Memory B cell (primary cell): ENCODE measurements at places on chromosomes 12 and 14.

DNA sequence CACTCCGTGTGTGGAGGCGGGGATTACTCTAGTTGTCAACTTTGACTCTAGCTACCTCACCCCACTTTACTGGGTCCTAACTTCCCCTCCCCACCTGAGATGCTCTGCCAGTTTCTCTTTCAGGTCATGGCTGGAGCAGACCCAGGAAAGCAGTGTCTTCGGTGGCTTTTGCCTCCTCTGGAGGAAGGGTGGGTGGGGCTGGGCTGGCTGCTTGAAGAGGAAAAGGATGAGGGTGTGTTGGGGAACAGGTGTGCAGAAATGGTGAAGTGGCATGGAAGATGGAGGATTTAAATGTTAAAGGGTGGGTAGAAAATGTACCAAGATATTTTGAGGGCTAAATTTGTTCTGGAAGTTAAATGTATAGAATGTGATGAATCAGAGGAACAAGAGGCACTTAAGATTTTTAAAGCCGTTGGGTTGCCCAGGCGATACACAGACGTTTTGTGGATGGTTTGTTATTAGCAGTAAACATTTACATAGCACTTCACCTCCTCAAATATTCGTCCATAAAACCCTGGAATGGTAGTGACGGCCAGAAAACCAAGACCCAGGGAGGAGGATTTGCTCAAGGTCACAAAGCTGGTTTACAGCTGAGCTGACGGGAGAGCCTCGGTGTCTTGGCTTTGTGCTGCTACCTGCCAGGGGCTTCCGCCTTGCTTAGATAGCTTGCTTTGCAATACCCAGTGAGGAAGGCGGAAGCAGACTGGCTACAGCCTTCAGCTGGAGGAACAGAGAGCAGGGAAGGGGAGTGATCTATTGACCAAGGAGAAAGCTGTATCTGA, 72.2 kb upstream of the PRMT8 start:
- H3K4me3 ChIP-seq: no peak overlapping the region
- no peak for DNase-seq
- no peak overlapping the region for H3K27ac ChIP-seq

DNA sequence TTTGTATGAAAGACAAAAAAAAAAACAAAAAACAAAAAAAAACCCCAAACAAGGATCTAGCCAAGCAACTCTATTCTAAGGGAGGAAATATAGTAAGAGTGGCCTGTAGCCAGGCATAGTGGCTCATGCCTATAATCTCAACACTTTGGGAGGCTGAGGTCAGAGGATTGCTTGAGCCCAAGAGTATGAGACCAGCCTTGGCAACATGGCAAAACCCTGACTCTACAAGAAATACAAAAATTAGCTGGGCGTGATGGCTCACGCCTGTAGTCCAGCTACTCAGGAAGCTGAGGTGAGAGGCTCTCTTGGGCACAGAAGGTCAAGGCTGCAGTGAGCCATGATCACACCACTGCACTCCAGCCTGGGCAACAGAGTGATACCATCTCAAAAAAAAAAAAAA, 47.9 kb downstream of the TMEM117 start:
- H3K27ac ChIP-seq: no peak overlapping the region
- no peaks in the 10 kb centered on the region for H3K36me3 ChIP-seq

DNA sequence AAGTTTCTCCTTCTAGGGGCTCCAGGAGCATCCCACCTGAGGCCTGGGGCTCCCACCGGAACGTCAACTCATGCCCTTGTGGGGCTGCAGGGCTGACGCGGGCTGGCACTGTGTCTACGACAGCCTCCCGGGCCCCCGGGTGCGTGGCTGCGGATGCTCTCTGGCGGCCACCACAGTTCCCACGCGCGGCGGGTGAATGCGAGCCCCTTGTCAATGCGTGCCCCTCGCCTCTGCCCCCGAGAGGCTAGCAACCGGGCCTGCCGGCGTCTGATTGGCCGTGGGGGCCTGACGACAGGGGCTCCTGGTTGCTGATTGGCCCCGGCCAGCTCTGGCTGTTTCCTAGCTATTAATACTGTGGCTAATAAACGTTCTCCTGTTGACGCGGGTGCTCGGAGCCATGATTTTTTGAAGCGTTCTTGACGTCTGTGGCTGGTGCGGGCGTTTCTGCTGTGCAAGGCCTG, 1.8 kb upstream of the MEG3 start:
- H3K27ac ChIP-seq: no peak overlapping the region
- no peak for DNase-seq
- no peaks in the 10 kb centered on the region for H3K4me1 ChIP-seq
- no peak overlapping the region for H3K4me3 ChIP-seq
- H3K36me3 ChIP-seq: peaks cover 2% of the 10 kb centered on the region
- peaks cover 5% of the 10 kb centered on the region for H3K27me3 ChIP-seq

GRCh38 chr12:4286228-4286627, 12.7 kb downstream of the CCND2 start:
- peaks cover 30% of the 10 kb centered on the region for H3K4me1 ChIP-seq
- no peaks in the 10 kb centered on the region for H3K27me3 ChIP-seq
- no peak overlapping the region for H3K4me3 ChIP-seq
- no peak for DNase-seq

GRCh38 chr12:65318186-65318685, 39.8 kb downstream of the MSRB3 start:
- peaks cover 5% of the 10 kb centered on the region for H3K27me3 ChIP-seq
- DNase-seq: no peak
- no peaks in the 10 kb centered on the region for H3K4me1 ChIP-seq
- no peak overlapping the region for H3K27ac ChIP-seq

- H3K4me1 ChIP-seq: no peaks in the 10 kb centered on the region
- no peaks in the 10 kb centered on the region for H3K36me3 ChIP-seq
- no peak overlapping the region for H3K4me3 ChIP-seq
- DNase-seq: no peak
- H3K27me3 ChIP-seq: peaks cover 5% of the 10 kb centered on the region
- H3K27ac ChIP-seq: no peak overlapping the region
Measured at GRCh38 chr12:32507942-32508320, 108.6 kb downstream of the FGD4 start.

DNA sequence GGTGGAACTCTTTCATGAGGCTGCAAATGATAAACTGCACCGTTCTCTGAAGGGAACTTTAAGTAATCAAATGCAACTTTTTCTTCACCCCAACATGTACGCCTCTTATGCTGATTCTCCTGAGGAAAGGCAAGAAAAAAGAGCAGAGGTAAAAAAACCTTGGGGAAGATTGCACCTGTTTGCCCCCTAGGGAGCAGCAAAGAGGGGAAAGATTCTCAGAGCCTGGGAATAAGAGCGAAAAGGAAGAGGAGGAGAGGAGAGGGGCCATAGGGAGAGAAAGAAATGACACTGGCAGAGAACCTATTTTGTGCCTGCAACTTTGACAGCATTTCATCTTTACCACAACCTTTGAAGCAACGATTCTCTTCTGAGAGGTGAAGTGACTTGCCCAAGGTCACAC, 254.6 kb downstream of the KSR2 start:
- no peaks in the 10 kb centered on the region for H3K36me3 ChIP-seq
- no peak overlapping the region for H3K27ac ChIP-seq
- peaks cover 3% of the 10 kb centered on the region for H3K27me3 ChIP-seq
- H3K4me3 ChIP-seq: no peak overlapping the region

- no peaks in the 10 kb centered on the region for H3K4me1 ChIP-seq
- no peak overlapping the region for H3K4me3 ChIP-seq
- no peak for DNase-seq
- no peaks in the 10 kb centered on the region for H3K27me3 ChIP-seq
- H3K27ac ChIP-seq: no peak overlapping the region
- H3K36me3 ChIP-seq: no peaks in the 10 kb centered on the region
Measured at GRCh38 chr12:99427104-99427503, 220.4 kb upstream of the GARIN6 start.

DNA sequence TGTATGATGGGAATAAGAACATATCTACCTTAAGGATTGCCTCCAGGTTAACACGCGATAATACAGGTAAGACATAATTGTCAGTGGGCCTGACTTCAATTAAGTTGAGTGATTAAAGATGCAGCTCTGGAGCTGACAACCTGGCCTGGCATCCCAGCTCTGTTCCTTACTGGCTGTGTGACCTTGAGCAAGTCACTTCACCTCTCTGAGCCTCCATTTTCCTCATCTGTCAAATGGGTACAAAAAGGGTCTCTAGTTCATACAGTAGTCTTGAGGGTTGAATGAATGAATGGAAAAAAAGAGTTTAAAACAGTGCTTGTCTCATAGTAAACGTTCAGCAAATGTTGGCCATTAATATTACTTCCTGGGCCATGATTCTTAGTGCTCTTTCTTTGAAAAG, 213.9 kb downstream of the PHETA1 start:
- no peak for DNase-seq
- peaks cover 2% of the 10 kb centered on the region for H3K4me1 ChIP-seq
- no peak overlapping the region for H3K27ac ChIP-seq
- no peaks in the 10 kb centered on the region for H3K36me3 ChIP-seq

DNA sequence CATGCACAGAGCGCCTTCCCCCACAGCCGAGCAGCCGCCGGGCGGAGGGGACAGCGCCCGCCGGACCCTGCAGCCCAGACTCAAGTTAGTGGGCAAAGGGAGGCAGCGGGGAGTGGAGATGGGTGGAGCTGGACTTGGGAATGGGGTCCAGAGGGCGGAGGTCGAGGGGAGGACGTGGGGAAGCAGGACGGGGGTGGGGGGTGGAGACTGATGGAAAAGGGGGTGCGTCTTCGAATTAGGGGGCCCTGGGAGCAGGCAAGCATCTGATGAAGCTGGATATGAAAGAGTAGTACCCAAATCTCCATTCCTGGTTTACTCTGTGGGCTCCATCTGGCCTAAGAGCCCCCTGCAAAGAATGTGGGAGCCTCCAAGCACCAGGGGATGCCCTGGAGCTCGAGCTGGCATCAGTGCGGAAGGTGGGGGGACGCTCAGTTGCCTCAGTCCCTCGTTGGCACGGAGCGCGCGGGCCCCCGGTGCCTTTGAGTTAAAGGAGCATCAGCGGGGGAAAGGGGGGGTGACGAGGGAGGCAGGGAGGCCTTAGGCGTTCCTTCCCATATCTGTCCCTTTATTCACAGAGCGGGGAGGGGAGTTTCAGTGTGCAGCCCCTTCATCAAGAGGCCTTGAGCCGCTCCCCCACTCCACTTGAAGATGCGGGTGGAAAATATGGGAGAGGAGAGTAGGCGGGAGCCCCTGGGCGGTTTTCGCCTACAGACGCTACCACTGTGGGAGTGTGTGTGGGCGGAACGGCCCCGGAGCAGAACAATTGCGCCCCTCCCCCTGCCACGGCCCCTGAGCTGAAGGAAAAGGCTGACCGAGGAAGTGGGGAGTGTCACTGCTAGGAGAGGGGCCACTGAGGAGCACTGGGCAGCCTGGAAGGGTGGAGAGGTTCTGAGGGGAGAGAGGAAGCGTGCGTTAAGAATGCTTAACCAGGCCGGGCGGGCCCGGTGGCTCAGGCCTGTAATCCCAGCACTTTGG, 644 bp downstream of the NAB2 start:
- no peaks in the 10 kb centered on the region for H3K27me3 ChIP-seq
- H3K4me3 ChIP-seq: peak overlapping the region; percentile 93
- H3K4me1 ChIP-seq: peaks cover 47% of the 10 kb centered on the region
- H3K27ac ChIP-seq: peak overlapping the region; percentile 45
- peak; percentile 39 for DNase-seq

DNA sequence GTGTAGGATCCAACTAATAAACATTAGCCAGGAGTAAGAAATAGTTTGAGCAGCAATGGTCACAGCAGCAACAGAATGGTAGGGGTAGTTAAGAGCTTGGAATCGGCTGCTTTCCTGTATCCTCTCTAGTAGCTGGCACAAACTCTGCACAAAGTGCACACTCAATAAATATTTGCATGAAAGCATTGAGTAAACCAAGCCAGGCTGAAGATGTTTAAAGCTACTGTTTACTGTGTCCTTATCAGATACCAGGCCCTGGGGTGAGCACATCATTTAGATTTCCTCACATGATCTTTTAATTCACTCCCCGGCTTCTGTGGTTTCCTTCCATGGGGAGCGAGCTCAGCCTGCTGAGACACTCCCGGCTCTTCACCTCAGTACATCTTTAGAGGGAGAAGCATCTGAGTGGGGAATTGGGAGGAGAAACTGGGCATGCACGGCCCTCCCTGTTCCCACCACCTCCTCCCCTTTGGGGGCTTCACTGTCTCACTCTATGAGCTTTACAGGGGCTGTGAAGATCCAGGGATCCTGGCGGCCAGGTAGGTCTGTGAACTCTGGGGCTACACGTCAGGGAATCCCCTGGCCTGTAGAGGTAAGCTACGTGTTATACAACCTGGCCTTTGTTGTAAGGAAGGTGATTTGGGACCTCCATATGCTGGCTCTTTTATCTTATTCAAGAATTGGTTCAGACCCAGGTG, 107.2 kb upstream of the VASH1 start:
- no peak for DNase-seq
- H3K27me3 ChIP-seq: peaks cover 10% of the 10 kb centered on the region
- H3K4me1 ChIP-seq: no peaks in the 10 kb centered on the region

GRCh38 chr12:88258396-88258795, 116.3 kb downstream of the TMTC3 start:
- no peaks in the 10 kb centered on the region for H3K27me3 ChIP-seq
- H3K36me3 ChIP-seq: no peaks in the 10 kb centered on the region
- no peak overlapping the region for H3K4me3 ChIP-seq
- no peaks in the 10 kb centered on the region for H3K4me1 ChIP-seq
- DNase-seq: no peak
- no peak overlapping the region for H3K27ac ChIP-seq

DNA sequence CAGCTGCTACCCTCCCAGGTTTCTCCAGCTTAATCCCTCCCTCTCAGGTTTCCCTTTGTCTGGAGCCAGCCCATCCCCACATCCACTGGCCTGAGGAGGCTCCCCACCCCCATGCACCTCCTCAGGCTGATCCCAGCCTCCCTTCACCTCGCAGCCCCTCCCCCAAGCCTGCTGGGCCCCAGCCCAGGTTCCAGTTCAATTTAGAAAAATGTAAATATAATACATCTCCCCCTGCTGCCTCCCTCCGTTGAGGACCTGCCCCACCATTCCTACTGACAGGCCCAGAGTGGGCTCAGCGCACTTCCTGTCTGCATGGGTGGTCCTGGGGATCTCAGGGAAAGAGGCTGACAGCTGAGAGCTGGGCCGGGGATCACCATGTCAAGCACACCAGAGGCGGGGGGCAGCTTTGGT, 155.8 kb downstream of the NTF3 start:
- DNase-seq: no peak
- H3K36me3 ChIP-seq: no peaks in the 10 kb centered on the region
- H3K4me1 ChIP-seq: no peaks in the 10 kb centered on the region
- no peak overlapping the region for H3K27ac ChIP-seq
- no peak overlapping the region for H3K4me3 ChIP-seq
- H3K27me3 ChIP-seq: peaks cover 10% of the 10 kb centered on the region

GRCh38 chr12:70383886-70384285, 17.8 kb downstream of the KCNMB4 start:
- no peak for DNase-seq
- H3K27ac ChIP-seq: no peak overlapping the region
- no peaks in the 10 kb centered on the region for H3K27me3 ChIP-seq
- H3K36me3 ChIP-seq: peaks cover 4% of the 10 kb centered on the region

DNA sequence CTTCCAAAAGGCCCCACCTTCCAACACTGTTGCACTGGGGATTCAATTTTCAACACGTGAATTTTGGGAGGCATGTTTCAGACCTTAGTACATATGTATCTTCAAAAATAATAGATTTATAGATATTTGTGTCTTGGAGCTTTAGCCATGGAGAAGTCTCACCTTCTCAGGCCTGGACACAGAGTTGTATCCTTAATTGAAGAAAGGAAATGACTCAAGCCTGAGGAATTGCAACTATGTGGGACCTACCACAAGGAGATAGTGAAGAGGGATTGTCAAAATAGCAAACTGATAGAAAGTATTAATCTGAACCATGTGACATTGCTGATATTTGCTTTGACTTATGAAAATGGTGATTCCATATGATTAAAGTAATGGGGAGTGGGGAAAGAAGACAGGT, 89.8 kb downstream of the ACSS3 start:
- H3K36me3 ChIP-seq: no peaks in the 10 kb centered on the region
- H3K4me3 ChIP-seq: no peak overlapping the region
- no peak overlapping the region for H3K27ac ChIP-seq
- no peak for DNase-seq
